Hepatic stellate cell (primary cell): ENCODE measurements at places on chromosomes 16 and 17.

DNA sequence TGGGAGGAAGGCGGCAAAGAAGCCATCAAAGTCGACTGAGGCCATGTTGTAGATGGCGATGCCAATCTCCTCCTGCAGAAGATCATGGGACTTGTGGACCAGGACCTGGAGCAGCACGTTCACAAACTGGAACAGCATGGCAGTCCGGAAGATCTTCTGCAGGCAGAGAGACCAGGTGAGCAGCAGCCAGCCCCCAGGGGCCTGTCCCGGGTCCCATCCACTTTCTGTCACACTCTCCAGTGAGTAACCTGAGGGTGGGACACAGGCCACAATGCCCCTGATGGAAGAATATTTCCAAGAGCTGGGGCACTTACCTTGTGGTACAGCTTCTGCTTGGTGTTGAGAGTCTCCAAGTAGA, 38.0 kb upstream of the GSG1L start:
- no peak for DNase-seq

- no peak for DNase-seq
These were observed 19.3 kb downstream of the CASKIN1 start for GRCh38 chr16:2177101-2177500.

DNA sequence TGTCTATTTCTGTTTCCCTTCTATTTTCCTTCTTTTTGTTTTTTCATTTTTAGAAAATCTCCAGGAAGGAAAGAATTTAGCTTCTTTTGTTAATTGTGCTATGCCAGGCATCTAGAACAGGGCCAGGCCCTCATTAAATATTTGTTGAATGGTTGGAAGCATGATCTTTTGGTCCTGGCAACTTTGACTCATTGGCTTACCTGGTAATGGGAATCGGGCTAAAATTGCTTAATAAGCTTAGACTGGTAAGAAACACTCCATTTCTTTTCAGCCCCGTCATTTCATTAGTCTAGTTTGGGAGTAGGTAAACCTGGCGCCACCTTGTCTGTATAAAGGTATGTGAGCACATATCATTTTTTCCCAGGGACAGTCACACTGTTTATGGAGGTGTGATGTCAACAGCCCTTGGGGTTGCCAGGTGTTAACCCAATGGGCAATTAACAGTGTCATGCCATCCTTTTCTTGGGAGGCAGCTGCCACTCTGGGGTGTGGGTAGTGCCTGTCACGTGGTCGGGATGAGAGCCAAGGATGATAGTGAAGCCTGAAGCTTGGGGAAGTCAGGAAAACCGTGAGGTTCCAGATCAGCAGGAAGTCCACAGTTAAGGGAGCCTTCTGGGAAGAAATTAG, 9.5 kb upstream of the NDEL1 start:
- DNase-seq, result no peak

DNA sequence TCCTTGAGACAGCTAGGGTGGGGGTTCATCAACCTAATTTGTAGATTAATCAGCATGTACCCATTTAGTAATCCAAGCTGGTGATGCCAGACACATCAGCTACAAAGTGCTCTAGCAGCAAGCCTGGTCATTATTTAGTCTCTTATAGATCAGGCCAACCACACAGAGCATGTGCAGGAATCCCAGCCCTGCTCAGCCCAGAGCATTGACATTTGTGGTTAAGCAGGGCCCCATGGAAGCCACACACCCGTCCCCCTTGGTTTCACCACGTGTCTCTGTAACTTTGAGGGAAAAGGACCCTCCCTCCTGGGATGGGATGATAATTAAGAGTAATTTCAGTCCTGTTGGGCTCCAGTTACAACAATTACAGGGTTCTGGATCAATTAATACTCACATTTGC, 268.8 kb upstream of the RPL38 start:
- no peak for DNase-seq

DNA sequence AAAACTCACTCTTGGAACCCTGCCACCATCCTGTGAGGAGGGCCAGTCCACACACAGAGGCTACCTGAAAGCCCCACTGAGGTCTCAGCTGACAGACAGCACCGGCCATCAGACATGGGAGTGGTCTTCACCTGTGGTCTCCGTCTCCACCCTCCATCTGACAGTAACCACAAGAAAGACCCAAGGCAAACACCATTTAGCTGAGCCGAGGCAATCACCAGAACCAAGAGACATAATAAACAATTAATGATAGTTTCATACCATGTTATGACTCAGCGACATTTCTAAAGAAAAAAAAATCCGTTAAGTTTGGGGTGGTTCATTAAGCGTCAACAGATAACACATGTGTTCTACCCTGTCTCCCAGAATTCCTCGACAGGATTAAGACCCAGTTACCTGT, 6.1 kb upstream of the EVPLL start:
- no peak for DNase-seq

GRCh38 chr16:51757505-51757904, 606.4 kb upstream of the SALL1 start:
- no peak for DNase-seq

GRCh38 chr17:48636177-48637018, 10.2 kb upstream of the HOXB9 start:
- DNase-seq, result peak; percentile 54

DNA sequence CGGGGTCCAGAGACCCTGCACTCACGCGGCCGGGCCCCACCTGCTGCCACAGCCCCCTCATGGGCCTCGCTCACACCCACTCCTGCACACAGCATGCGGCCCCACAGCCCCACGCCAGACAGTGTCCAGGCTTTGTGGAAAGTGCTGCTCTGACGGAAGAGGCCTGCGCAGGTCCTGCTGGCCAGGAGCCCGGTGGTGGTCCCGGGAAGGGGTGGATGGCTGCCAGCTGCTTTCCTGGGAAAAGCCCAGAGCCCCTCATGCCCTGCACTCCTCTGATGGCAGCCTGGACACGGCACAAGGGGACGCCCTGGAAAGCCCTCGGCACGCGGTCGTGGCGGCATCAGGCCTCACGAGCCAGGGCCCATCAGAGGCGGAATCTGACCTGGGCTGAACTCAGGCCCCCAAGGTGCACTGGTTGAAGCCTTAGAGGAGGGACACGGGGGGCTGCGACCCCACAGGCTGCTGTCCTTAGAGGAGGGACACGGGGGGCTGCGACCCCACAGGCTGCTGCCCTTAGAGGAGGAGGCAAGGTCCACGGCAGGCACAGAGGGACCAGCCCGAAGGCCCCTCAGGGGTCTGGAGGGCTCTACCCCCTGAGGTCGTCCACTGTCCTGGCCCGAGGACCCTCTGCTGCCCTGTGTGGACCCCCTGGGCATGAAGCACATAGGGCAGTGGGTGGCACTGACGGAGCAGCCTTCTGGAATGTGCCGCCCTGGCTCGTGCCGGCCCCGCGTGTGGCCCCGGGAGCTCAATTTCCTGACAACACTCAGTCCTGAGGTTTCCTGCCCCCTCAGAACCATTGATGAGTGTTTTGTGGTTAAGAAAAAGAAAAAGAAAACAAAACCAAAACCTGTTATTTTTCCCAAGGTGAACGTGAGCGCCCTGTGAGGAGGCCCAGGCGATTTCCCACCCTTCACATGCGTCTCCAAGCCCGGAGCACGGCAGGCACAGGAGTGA, 22.1 kb downstream of the SOX8 start:
- DNase-seq, result no peak

DNA sequence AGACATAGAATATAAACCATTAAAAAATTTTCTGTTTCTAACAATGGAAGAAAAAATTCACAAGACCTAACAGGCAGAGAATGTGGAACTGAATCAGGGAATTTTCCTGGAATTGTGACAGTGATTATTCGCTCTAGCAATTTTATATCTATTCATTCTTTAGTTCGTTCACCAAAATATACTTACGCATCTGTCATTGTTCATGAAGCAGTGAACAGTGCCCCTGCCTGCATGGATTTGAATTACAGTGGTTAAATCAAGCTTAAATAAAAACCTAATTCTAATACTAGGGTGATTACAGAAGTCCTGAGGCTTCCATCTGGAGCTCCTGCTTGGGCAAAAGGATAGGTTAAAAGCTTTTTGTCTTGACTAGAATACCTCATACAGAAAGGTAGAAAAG, 48.6 kb downstream of the ABCA8 start:
- no peak for DNase-seq

GRCh38 chr17:49589577-49589927, 13.9 kb downstream of the NXPH3 start:
- no peak for DNase-seq

GRCh38 chr17:77847221-77848085, 111.0 kb upstream of the TNRC6C start:
- no peak for DNase-seq

- DNase-seq, result no peak
These were observed 64.7 kb downstream of the MRC2 start for GRCh38 chr17:62692159-62692651.

DNA sequence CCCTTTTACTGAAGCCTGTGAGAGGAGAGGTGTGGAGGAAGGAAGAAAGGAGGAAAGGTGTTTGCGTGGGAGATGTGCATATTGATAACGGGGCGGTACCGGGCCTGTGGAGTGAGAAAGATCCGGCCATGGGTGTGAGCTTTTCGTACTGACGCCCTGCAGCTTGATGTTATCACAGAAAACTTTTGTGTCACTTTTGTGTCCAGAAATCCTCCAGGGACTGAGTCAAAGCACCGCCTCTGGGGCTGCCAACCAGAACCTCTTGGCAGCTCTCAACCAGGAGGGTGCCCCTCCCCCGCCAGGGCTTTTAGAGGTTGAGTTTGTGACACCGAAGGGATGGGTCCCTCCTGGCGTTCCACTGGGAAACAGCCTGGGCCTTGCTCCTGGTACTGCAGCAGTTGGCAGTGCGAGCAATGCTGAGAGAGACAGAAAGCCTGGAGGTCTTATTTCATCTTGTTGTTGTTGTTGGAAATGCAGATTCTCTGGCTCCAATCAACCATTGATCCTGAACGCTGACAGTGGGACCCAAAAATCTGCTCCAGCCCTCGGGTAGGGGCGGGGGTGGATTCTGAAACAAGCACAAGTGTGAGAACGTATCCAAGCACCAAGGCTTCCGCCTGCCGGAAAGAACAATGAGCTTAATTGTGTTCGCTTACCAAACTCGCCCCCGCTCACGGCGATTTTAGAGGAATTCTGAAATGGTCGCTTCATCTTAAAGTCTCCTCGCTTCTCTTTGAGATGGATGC, 65.0 kb downstream of the CRISPLD2 start:
- no peak for DNase-seq

DNA sequence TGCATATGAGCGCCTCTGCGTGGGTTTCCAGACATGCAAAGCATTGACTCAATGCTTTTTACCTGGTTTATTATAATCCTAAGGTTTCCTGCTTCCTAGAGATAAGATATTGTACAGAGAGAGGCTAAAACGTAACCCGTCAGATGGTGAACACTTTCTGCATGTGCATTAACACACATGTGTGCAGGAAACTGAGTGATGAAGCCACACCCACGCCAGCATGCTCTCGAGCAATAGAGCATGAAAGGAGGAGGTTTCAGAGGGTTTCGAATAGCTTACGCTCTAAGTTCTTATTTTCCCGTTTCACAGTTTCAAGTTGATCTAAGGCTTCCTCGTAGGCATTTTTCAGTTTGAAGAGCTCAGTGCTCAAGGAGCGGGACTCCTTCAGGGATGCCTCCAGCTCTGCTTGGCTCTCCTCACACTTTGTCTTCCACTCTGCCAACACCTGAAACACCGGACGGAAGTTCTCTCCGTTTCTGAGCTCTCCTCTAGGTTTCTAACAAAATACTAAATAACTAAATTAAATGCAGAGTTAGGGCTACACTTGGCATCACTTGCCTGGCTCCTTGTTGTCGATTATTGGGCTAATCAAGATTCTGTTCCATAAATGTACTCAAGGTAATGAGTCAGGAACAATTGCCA, 23.2 kb downstream of the MYH3 start:
- DNase-seq, result no peak

DNA sequence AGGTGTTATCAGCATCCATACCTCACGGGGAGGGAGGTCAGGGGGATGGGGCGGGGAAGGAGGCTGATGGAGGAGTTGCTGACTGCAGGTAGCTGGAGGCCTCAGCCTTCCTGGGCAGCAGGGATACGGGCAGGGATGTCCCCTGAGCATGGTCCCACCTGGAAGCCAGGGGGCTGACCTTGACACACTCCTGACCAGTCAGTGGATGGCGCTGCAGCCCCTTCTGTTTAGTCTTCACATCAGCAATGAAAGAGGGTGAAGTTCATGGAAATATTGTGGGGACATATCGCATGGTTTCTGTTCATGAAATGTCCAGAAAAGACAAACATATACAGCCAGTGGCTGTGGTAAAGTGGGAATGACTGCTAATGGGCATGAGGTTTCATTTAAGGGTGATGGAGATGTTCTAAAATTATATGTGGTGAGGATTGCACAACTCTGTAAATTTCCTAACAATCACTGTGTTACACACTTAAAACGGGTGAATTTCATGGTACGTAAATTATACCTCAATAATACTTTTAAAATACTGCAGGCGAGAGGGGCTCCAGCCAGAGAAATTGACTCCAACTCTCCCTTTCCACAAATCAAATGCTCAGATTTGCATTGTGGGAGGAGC, 489.6 kb downstream of the CDH13 start:
- no peak for DNase-seq

DNA sequence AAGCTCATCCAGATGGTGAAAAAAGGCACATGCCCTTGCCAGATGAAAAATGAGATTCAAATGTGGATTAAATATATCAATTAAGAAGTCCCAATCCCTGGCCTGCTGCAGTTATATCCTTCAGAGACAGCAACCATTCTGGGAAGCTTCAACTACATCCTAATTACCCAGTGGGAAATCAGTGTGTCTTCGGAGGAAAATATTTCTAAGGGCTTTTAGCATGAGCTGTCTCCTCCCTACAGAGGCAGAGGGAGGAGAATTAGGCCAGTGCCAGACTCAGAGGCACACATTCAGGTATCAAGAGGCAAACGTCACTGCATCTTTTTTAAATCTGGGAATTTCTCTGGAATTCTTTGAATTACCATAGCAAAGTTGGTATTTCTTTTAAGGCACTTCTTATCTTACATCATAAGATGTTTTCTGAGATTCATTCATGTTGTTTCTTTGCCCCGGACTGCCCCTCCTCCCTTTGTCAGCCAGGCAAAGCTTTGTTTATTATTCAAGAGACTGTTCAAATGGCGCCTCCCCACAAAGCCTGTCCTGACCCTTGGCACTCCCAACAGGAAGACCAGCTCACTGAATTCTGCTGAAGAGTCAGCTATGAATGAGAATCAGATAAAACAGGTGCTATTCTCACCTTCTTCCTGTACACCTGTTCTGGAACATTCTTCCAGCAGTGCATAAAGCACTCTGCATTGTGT, 38.3 kb upstream of the SMPD3 start:
- no peak for DNase-seq

DNA sequence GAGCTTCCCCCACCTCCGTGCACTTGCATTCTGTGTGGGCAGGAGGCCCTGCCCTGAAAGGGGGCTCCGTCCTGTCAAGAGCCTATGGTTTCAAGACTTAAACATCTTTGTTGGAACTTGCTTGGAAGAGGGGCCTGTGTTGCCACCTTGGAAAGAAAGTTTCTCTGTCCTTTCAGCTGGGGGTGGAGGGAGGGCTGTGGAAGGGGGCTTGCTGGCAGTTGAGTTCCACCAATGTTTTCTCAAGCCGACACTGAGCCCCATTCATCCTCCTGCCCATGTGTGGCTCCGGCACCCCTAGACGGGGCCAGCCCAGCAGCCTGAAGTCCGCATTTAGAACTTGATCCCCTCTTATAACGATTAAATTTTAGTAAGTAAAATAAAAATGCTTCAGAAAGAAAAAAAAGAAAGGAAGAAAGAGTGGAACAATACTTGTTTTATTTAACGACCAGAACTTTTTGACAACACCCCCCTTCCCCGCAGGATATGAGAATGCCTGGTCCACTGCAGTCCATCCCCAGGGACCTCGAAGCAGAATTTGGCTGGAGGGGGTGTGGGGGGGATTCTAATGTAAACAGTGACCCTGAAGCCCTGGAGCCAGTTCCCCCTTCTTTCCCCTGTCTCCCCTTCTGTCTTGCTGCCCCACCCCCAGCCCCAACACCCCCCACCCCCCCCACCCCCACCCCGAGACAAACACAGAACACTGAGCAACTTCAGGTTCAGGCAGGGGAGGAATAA, 26.9 kb upstream of the CLEC18A start:
- peak; percentile 66 for DNase-seq
